ENCODE measurements at places on chromosomes 7 and 10.

GRCh38 chr7:147513451-147513850 is 1077.1 kb upstream of the C7orf33 start:
- DNase-seq: no peak

- DNase-seq: no peak
Observed at GRCh38 chr10:12819656-12820055, 181.9 kb downstream of the CCDC3 start.

DNA sequence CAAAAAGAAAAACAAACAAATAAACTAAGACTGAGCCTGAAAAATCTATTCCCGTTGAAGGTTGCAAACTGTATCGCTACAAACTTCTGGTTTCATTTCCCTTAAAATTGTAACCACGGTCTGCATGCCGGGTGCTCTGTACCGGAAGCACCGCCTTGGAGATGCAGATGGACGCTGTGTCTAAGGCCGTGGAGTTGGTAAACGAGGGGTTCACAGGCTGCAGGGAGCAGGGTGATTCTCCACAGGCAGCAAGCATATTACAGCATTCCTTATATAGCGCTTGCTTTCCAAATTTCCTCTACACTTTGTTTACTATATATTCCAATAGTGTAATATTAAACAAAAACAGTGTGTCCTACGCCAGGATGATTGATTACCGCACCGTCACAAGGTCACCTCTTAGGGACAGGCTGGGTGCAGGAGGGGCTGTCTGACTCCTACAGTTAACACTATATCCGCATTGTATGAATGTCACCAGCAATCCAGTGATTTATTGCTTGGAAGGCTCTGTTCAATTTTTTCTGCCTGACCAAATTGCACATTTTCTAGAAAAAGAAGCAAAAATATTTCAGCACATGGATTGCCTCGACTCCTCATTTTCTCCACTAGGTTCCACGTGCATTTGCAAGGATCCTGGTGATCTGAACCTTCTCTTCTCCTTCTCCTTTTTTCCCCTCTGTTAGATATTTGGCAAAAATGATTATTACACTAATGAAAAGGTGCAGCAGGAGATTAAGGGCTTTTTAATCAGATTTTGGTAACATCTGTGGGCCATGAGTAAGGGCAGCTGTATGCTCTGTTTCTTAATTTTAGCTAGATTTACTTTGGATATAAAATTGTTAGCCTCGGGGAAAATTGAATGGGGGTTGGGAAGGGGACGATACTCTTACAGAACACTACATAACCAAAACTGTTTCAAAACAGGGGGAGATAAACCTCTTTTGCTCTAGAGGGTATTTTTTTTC is 325.8 kb upstream of the MGMT start:
- DNase-seq: no peak

DNA sequence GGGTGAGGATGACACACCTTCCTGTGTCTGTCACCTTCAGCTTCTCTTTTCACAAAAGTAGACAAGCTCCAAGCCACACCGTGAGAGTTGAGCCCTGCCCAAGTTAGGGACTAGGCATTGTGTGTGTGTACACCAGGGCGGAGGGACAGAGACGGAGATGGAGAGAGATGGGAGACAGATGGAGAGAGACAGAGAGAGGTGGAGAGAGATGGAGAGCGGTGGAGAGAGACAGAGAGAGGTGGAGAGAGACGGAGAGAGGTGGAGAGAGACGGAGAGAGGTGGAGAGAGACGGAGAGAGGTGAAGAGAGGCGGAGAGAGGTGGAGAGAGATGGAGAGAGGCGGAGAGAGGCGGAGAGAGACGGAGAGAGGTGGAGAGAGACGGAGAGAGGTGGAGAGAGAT is 207.0 kb downstream of the DNAJB6 start:
- no peak for DNase-seq

- no peak for DNase-seq
Observed at GRCh38 chr10:46283580-46284285, 3.1 kb upstream of the ANTXRL start.

GRCh38 chr10:77236700-77237099 is 400.9 kb downstream of the KCNMA1 start:
- peak; percentile 69 for DNase-seq

DNA sequence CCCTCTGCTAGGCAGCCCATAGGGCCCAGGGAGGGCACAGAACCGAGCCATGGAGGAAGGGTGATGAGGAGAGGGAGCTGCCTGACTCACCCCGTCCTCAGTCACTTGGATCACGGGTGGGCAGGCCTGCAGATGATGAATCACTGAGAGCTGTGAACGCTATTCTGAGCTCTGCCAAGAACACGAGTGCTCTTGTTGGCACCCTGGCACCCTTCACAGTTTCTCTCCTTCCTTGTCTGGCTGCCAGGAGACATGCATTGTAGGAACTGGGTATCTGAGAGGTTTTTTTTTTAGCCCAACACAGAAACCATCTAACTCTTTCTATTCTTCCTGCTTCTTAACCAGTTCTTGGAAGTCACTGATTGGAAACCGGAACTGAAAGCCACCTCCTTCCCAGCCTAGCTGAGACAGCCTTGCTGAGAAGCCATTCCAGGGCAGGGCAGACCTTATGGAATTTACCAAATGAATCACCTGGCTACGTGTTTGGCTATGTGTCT is 82.1 kb downstream of the SLC37A3 start:
- peak; percentile 59 for DNase-seq

GRCh38 chr10:51272555-51272954 is 198.3 kb downstream of the PRKG1 start:
- no peak for DNase-seq

- no peak for DNase-seq
Observed at GRCh38 chr10:70078937-70079336, 26.3 kb downstream of the MACROH2A2 start.

DNA sequence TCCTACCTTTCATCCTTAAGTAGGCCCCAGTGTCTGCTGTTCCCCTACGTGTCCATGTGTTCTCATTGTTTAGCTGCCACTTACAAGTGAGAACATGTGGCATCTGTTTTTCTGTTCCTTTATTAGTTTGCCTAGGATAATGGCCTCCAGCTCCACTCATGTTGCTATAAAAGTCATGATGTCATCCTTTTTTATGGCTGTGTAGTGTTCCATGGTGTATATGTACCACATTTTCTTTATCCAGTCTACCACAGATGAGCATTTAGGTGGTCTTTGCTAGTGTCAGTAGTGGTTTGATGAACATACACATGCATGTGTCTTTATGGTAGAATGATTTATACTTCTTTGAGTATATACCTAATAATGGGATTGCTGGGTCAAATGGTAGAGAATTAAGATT is 146.2 kb upstream of the SLC26A5 start:
- DNase-seq: no peak

- peak; percentile 95 for DNase-seq
Observed at GRCh38 chr7:116271963-116272886, 61.9 kb downstream of the TES start.

DNA sequence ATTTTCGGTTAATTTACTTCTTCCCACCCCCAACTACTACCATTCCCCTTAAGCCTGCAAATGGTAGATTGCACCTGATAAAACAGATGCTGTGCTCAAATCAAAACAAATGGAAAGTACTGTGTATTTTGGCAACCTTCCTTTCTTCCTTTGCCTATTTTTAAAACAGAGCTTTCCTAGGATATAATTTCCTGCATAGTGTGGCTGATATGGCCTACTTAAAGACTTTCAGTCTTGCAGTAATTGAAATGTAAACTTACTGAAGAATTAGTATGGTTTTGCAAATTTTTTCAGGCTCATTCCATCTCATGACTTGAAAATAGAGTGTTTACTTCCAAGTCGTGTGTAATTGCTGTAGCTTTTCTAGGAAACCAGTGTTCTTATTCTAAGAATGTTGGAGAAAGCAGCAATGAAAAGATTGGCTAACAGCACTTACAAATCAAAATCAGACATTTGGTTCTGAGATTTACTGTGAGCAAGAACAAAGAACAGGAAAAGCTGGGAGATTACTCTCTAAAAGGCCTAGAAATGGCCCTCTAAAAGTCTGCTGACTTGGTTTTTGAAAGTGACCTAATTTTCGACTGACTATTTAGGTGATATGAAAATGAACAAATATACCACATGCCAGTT is 52.0 kb downstream of the REEP3 start:
- DNase-seq: peak; percentile 87

GRCh38 chr10:111873041-111873440 is 310.5 kb downstream of the GPAM start:
- no peak for DNase-seq

- DNase-seq: peak; percentile 69
Observed at GRCh38 chr10:87761892-87762291, 56.1 kb downstream of the ATAD1 start.

GRCh38 chr7:101973130-101973529 is 155.7 kb downstream of the CUX1 start:
- DNase-seq: no peak

GRCh38 chr7:87225696-87226095 is 6.2 kb upstream of the TMEM243 start:
- DNase-seq: peak; percentile 29

- no peak for DNase-seq
Observed at GRCh38 chr10:119377451-119377957, 165.0 kb downstream of the RGS10 start.

- no peak for DNase-seq
Observed at GRCh38 chr10:26386781-26387180, 51.4 kb upstream of the APBB1IP start.

DNA sequence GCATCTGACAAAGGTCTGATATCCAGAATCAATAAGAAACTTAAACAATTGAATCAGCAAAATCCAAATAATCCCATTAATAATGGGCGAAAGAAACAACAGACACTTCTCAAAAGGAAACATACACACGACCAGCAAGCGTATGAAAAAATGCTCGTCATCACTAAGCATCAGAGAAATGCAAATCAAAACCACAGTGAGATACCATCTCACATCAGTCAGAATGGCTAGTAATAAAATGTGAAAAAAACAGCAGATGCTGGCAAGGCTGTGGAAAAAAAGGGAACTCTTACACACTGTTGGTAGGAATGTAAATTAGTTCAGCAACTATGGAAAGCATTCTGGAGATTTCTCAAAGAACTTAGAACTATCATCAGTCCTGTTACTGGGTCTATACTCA is 496.7 kb downstream of the SH2D4B start:
- DNase-seq: no peak

DNA sequence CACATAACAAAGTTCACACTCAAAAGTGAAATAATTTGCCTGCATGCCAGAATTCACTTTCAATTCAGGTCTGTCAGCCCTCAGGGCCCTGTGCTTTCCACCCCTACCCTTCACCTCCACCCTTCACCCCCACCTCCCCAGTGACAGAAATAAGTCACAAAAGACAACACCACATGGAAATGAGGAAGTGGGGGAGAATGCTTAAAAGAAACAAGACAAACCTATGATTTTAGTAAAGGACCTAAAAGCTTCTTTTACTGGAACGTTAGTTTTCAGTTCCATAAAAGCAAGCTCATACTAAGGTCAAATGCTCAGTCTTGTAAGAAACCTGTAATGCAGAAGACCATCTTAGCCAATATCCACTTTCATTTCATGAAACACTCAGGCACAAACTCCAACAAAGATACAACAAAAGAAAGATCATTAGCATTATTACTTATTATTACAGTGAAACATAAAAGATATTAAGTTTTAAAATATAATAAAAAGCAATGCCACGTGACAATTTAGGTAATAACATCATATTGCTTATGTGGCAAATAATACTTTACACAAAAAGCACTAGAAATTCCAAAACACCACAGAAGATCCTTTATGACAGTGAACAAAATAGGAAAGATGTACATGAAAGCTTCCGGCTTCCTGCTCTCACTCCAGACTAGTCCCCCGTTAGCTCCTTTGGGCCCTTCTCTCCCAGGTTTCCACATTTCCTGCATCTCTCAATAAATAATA is 112.1 kb downstream of the LMBR1 start:
- DNase-seq: no peak

DNA sequence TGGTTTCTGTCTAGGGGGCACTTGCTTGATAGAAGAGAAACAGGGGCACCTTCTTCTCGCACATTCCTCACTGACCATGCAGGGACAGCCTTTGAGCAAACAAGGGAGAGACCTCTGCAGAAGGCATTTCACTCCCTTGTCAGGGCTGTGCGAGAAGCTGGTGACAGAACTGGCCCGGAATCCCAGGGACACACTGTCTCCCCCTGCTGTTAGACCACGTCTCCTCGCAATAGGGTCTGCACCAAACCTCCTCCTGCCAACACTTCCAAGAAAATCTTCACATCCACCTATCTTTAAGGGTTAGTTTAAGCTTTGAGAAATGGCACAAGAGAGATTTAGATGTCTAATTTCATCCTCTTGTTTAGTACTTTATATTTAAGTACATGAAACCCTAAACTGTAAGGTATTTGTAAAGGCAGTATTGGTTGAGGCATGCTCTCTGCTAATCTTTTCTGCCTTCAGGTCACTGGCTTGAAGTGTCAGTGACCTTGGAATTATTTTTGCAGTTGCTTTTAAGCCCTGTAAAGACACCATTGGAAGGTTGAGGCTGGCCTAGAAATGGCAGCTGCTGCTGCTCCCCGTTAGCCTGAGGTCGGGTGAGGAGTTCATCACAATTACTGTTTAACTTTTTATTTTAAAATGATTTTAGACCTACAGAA is 37.0 kb downstream of the RBM20 start:
- DNase-seq: peak; percentile 31

- DNase-seq: peak; percentile 21
Observed at GRCh38 chr7:17009007-17009719, 127.4 kb upstream of the AGR3 start.

- no peak for DNase-seq
Observed at GRCh38 chr7:1053002-1053411, 8.7 kb downstream of the GPR146 start.

DNA sequence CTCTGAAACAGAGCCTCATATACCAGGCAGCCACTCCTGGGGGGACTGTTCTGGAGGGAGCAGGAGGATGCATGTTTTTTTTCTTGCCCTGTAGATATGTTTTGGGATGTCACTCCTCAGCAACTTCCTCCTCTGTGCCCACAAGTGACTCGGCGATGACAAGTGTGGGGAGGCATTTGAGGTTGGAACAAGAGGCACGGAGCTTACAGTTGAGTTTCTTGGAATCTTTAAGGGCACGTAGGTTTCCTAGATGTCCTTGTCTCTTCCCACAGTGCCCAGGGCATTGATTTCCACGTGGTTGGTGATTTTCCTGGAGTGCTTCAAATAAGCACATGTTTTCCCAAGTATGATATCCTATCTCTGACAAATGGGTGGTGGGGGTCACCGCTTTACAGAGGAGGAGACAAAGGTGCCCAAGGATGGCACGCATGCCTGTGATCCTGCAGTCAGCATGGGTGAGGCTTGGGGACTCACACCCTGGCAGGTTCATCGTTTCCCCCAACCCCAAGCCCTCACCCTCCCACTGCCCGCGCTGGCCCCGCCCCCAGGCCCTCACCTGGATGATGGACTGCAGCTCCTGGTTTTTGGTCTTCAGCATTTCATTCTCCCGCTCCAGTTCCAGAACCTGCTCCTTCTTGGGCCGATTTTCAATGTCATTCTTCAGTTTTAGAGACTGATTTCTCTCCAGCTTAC is 95.2 kb upstream of the GNA12 start:
- no peak for DNase-seq

Data from astrocyte of the spinal cord (primary cell).